ENCODE measurements at places on chromosomes 5 and 9. TPM values are rescaled to one million over a fixed set of nuclear protein-coding genes. Genes with fewer than 3 reads are reported as not detected.

DNA sequence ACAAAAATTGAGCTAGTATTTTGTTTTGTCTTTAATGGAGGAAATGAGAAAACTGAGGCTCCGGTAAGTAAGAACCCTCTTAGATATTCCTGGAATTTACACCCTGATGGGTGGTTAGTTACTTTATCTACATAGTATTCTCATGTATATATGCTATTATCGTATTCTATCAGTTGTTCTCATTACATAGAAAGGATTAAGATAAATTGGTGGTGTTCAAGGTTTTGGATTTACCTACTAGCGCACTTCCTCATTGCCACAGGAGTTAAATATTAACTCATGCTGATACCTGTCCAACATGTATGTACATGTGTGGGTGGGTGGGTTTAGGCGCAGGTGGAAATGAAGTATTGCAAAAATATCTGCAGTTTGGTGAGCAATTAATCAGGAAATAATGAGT is 61.1 kb upstream of the IFNE start:
- no peak for DNase-seq

GRCh38 chr9:37410969-37411785 is 11.3 kb upstream of the GRHPR start:
- no peak for DNase-seq

DNA sequence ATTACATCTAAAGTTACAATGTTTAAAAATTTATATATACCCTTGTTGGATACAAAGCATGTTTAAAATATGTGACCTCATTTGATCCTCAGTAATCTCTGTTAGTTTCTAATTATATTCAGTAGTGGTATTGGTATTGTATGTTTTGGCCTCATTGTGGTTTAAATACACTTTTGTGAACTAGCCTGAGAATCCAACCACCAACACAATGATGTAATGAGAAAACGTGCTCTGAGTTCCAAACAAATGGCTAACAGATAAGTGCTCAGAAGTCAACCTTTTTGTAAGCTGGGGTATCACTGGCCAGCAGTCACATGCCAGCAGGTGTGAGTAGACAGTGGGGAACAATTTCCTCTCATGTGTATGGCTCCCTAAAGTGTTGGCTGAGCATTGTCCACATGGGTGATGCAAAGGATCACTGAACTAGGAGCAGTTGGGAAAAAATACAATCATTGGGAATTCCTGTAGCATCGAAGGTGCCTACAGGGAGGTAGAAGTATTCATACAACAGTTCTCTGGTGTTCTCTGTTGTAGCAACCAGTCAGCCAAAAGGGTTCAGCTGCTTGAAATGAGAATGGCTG is 56.1 kb downstream of the DOCK8 start:
- DNase-seq: no peak

DNA sequence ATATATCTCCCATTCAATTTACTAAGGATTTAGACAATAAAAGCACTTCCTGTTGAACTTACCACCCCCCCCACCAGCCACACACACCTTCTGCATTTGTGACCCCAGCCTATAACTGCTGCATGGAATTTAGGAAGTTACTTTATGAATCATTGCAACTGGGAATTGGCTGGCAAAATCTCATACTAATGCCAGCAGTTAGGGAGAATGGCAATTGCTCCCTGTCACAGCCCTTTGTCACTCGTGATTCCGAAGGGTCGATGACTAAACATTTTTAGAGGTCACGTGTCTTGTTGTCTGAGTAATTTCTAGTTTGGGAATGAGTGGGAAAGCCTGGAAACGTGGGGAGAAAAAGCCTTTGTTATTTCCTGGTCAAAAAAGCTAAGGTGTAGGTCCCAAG is 46.6 kb upstream of the PCA3 start:
- no peak for DNase-seq

- DNase-seq: no peak
These were observed 32.4 kb downstream of the CYSTM1 start for GRCh38 chr5:140207250-140207964.

GRCh38 chr5:57805732-57806131 is 323.1 kb upstream of the ACTBL2 start:
- no peak for DNase-seq

- no peak for DNase-seq
These were observed 55.0 kb downstream of the GTF3C4 start for GRCh38 chr9:132725306-132725705.

DNA sequence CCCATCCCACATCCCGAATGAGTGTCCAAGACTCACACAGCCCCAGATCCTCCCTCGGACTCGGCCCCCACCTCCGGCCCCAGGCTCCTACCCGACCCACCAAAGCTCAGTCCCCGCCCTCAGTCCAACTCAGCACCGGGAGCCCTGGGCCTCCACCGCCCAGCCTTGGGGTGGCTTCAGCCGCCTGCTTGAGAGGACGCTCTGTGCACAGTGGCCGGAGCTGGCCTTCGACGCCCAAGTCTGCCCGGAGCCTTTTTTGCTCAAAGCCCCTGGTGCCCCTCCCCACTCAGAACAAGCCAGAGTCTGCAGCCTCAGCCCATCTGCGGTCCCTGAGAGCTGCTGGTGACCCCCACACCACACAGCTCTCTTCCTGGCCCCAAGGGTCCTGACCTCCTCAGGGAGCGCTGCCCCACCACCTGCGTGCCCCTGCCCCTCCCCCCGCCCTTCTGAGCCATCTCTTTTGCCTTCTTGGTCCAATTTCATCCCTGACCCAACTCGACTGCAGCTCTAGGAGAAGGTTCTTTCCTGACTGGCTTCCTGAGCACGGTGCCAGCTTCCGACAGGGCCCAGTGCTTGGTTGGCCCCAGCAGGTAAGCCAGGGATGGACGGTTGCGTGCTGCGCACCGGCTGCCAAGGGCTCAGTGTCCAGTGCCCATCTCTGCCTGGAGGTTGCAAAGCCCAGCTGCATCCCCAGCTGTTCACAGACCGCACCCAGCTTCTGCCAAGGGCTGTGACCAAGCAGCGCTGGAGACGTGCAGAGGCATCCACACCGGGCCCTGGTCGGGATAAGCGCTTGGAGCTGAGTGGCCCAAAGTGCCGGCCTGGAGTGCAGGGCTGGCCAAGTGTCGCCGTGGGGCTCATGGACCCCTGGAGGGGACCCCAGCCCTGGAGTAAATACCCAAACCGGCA is 27.7 kb upstream of the NSMF start:
- no peak for DNase-seq

- no peak for DNase-seq
These were observed 10.9 kb downstream of the SEMA5A start for GRCh38 chr5:9534881-9535517.

GRCh38 chr5:65823204-65823603 is 101.2 kb downstream of the NLN start:
- no peak for DNase-seq

DNA sequence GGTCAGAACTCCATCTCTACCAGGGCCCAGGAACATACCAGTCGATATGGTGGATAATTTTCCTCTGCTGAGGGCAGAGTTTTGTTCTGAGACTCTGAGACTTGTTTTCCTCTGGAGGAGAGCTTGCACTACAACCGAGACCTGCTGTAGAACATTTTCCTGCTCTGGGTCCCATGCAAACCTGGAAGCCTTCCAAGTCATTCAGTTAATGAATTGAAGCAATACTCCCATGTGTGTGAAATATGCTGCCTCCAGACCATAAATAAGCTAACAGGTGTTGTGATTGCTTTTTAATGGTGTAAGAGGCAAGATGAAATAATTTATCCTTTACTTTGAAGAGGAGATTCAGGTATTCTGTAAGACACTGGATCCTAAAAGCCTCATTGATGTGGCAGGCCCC is 372.8 kb downstream of the TMEM167A start:
- no peak for DNase-seq

- DNase-seq: no peak
These were observed 79.4 kb upstream of the GLRA1 start for GRCh38 chr5:152004095-152004494.

DNA sequence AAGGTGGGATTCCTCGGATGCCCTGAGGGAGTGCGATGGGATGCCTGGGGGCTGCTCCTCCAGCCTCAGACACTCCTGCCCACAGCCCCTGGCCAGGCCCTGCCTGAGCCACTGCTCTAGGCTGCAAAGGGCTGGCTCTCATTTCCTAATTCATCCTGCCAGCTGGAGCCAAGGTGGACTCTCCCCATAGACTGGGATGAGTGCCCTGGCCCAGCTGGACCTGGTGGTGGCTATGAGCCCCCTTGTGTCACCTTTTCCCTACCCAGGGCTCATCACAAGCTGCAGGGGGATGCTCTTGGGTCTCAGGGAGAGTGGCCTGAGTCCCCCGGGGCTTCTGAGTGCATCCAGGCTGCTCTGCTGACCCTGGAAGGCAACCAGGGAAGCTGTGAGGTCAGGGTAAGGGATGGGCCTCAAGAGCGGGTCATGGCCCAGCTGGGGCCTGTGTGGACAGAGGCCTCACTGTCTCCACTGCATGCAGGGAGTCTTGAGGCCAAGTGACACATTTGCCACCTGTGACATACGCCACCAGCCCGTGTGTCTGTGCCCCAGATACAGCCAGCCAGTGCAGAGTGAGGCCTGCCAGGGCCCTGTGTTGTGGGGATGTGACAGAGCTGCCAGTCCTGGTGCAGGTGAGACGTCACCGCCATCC is 102.7 kb upstream of the IER5L start:
- no peak for DNase-seq

DNA sequence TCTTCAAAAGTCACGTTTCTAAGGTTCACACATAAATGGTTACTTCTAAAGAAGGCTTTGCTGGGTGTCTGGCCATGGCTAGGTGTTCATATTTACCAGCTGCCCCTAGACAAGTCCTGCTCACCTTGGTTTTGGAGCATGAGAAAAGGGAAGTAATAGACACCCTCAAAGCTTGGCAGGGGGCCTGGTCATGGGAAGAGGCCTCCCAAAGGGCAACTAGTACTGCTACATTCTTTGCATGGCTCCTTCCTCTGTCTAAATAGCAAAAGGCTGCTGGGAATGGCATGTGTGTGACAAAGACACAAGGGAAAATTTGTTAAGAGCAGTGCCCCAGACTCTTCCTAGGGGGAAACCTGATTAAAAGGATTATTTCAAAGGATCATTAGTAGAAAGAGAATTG is 93.4 kb downstream of the NRG2 start:
- no peak for DNase-seq

GRCh38 chr5:154403776-154404387 is 41.9 kb upstream of the SAP30L start:
- DNase-seq: no peak

DNA sequence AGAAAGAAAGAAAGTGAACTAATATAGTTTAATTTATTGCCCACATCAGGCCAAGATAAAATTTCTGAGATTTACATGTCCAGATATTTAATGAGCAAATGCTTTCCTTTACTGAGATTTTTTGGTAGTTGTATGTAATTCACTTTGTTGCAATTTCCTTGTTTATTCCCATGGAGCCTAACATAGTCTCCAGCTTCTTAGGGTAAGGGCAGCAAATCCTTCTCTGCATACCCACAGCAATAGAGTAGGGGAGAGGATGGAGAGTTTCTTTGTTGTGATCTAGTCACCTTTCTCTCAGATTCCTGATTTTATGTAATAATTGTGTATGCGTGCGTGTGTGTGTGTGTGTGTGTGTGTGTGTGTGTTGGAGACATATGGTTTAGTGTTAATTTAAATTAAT is 51.6 kb upstream of the DPYSL3 start:
- DNase-seq: no peak

DNA sequence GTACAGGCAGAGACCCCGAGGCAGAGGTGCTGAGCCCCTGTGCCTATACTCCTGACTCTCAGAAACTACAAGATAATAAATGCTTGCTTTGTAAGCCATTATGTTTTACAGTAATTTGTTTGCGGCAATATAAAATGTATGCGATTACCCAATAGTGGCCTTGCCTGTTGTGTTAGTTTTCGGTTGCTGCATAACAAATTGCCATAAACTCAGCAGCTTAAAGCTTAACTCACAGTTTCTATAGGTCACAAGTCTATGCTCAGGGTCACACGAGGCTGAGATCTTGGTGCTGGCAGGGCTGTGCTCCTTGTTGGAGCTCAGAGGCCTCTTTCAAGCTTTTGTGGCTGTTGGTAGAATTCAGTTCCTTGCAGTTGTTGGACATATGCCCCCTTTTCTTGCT is 114.8 kb downstream of the COL23A1 start:
- no peak for DNase-seq

DNA sequence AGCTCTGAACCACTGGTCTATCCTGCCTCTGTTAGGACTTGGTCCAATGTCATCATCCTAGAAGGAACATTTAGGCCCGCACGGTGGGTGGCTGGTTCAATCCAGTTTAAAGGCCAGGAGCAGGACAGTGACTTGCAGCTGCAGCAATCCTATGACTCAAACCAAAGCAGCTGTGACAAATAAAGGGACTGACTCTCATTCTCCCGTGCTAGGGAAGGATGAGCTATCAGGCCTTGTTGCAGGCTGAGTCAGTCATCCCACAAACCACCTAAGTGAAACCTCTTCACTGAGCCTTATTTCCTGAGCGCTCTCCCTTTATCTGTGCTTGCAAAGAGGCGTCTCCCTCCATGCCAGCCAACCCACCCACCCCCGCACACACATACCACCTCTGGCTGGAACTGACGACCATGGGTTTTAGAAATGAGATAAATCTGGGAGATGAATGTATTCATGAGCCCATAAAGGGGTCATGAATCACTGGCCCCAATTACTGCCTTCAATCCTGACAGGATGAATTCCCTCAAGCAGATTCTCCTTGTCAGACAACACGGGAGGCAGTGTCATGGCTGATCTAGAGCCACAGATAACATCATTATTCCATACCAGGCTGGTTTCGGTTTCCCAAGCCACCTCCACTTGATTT is 93.4 kb downstream of the KCNIP1 start:
- DNase-seq: no peak

- DNase-seq: no peak
These were observed 150.2 kb downstream of the MACROH2A1 start for GRCh38 chr5:135248801-135249231.

DNA sequence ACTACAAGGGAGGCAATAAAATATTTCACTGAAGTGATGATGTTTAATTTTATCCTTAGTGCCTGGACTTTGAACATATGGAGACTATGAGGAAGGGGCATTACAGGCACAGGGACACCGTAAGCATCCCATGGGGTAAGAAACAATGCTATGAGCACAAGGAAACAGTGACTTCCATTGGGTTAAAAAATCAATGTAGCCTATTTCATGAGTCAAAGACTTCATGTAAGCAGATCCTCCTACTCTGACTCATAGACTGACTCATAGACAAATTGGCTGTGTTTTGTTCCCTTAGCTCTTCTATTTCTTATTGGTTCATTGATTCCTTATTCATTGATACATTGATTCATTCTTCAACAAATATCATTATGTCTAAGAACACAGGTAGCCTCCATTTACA is 351.0 kb downstream of the PRELID2 start:
- no peak for DNase-seq

The PCDHGA3 gene
- not detected for total RNA-seq

The IZUMO3 gene
- total RNA-seq: not detected

The C9 gene
- total RNA-seq: not detected

The ANKRD20A1 gene
- total RNA-seq: 0.77 TPM

The PDGFRB gene
- 3.6 TPM for total RNA-seq

The HACD4 gene
- total RNA-seq: 8.9 TPM

The FBXW11 gene
- total RNA-seq: 34.6 TPM

The EGR1 gene
- 6.8 TPM for total RNA-seq

The LCP2 gene
- total RNA-seq: 387 TPM
